ENCODE measurements at places on chromosomes 7 and 10. TPM values are rescaled to one million over a fixed set of nuclear protein-coding genes. Genes with fewer than 3 reads are reported as not detected.

The OPALIN gene
- not detected for total RNA-seq

The ADCY1 gene
- 7.8 TPM for total RNA-seq

The CFTR gene
- not detected for total RNA-seq

The EPO gene
- total RNA-seq, result not detected

The GDF2 gene
- total RNA-seq, result not detected

The CRHR2 gene
- not detected for total RNA-seq

The LSM8 gene
- 49.9 TPM for total RNA-seq

The MCM10 gene
- 55.5 TPM for total RNA-seq

The SEMA3C gene
- not detected for total RNA-seq

The VGF gene
- 0.20 TPM for total RNA-seq

The LHFPL3 gene
- not detected for total RNA-seq

The RARRES2 gene
- total RNA-seq, result not detected

The C7orf57 gene
- not detected for total RNA-seq
